Stomach (tissue), 19 donors: ENCODE measurements at places on chromosomes 12 and 14.

DNA sequence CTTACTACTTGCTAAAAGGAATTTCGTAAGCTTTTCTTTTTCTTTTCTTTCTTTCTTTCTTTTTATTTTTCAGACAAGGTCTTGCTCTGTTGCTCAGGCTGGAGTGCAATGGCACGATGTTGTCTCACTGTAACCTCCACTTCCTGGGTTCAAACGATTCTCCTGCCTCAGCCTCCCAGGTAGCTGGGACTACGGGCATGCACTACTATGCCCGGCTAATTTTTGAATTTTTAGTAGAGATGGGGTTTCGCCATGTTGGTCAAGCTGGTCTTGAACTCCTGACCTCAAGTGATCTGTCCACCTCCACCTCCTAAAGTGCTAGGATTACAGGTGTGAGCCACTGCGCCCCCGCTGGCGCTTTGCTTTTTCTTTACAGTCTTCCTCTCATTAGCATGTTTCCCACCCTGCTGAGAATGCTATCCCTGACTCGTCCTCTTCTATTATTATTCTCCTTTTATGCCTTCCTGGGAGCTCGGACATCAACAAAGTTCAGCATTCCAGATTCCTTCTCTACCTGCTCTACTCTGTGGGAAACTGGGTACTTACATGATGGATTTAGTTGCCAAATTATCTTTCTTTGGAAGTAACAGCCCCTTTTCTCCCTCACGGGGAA lies 3.1 kb downstream of the MTHFD1 start:
- H3K27me3 ChIP-seq = no peaks in the 10 kb centered on the region
- peaks cover 14% of the 10 kb centered on the region for H3K36me3 ChIP-seq
- no peak overlapping the region for H3K4me3 ChIP-seq

DNA sequence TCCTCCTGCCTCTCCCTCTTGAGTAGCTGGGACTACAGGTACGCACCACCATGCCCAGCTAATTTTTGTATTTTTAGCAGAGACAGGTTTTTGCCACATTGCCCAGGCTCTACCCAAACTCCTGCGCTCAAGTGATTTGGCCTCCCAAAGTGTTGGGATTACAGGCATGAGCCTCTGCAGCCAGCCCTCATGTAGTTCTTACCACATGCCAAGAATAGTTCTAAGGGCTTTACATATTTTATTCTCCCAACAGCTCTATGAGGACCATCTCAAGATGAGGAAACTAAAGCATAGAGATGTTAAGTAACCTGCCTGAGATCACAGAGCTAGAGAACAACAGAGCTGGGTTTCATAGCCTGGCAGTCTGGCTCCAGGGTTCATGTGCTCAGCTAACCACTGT lies 37.9 kb upstream of the ALDH2 start:
- H3K4me1 ChIP-seq = no peaks in the 10 kb centered on the region
- H3K27ac ChIP-seq = no peak overlapping the region
- no peak for DNase-seq
- H3K27me3 ChIP-seq = no peaks in the 10 kb centered on the region

- no peaks in the 10 kb centered on the region for H3K27me3 ChIP-seq
- no peak overlapping the region for H3K27ac ChIP-seq
- H3K36me3 ChIP-seq = no peaks in the 10 kb centered on the region
- DNase-seq = no peak
These were observed 192.1 kb downstream of the TMEM132C start for GRCh38 chr12:128459067-128459466.

- H3K27me3 ChIP-seq = no peaks in the 10 kb centered on the region
- DNase-seq = no peak
- H3K4me3 ChIP-seq = no peak overlapping the region
- no peak overlapping the region for H3K27ac ChIP-seq
- peaks cover 52% of the 10 kb centered on the region for H3K36me3 ChIP-seq
- H3K4me1 ChIP-seq = peaks cover 92% of the 10 kb centered on the region
These were observed 12.1 kb downstream of the APPL2 start for GRCh38 chr12:105223884-105224283.

- no peak overlapping the region for H3K4me3 ChIP-seq
- H3K27ac ChIP-seq = no peak overlapping the region
- DNase-seq = no peak
- H3K36me3 ChIP-seq = no peaks in the 10 kb centered on the region
- H3K4me1 ChIP-seq = no peaks in the 10 kb centered on the region
These were observed 109.7 kb upstream of the VASH1 start for GRCh38 chr14:76651410-76652055.
